GM06990 (cell line): ENCODE measurements at places on chromosomes 11 and 22.

DNA sequence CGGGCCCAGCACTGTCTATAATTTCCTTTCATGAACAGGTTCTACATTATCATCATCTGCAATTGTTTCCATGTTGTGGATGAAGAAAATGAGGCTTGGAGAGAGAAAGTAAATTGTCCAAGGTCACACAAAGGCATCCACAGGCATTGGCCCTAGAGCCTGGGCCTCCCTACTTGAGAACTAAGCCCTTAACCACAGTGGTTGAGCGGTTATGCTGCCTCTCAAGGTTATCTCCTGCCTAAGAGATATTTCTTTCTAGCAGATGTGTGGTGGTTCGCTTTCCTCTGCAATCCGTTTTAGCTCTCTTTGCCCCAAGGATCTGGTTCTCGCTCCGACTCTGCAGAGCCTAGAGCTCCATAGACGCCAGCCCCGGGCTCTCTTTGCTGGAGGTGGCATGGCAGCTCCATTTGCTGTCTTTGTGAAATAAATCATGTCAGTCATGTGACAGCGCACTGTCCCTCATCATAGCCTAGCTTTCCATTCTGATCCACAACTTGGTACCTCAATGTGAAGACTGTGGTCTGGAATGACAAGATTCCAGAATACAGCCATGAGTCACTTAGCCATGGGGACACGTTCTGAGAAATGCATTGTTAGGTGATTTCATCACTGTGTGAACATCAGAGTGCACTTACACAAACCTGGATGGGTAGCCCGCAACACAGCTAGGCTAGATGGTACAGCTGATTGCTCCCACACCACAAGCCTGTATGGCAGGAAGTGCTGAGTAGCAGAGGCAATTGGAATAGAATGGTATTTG lies 27.2 kb downstream of the RPS6KA4 start:
- no peak for DNase-seq

DNA sequence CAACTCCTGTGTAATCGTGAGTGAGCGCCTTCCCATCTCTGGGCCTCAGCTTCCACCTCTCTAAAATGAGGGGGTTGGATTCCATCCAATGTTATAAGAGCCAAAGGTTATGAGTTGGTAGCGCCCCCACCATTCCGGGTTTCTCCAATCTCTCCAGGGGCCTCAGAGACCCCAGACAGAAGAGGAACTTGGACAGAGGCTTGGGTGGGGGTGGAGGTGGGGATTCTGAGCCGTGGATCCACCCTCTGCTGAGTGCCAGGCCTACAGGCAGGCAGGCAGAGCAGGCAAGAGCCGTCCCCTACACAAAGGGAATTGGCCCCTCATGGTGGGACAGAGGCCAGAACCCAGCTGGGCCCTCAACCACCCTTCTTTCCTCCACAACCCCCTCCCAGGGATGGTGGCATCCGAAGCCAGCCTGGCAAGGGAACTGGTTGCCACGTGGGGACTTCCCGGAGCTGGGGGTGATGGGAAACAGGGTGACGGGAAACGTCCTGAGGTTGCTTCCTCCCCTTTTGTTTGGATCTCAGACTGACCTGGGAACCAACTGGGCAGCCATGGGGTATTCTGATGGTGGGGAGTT lies 31.8 kb downstream of the TXN2 start:
- DNase-seq, result no peak

DNA sequence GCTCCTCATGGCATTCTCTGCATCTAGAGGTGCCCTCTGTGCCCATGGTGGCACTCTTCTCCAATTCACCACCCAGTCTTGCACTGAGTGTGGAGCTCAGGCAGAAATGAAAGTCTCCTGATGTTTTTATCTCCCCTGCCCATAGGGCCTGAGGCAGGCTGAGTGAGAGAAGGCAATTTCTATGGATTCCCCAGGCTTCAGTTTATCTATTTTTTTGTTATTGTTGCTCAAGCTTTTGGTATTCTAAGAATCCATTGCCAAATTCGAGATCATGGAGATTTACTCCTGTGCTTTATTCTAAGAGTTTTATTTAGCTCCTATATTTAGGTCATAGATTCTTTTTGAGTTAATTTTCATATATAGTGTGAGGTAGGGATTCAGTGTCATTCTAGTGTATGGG lies 40.7 kb downstream of the TSPAN18 start:
- no peak for DNase-seq

- peak; percentile 25 for DNase-seq
Observed at GRCh38 chr11:34302046-34302921, 55.5 kb downstream of the ABTB2 start.

- no peak for DNase-seq
Observed at GRCh38 chr11:9066433-9066925, 24.9 kb downstream of the SCUBE2 start.

DNA sequence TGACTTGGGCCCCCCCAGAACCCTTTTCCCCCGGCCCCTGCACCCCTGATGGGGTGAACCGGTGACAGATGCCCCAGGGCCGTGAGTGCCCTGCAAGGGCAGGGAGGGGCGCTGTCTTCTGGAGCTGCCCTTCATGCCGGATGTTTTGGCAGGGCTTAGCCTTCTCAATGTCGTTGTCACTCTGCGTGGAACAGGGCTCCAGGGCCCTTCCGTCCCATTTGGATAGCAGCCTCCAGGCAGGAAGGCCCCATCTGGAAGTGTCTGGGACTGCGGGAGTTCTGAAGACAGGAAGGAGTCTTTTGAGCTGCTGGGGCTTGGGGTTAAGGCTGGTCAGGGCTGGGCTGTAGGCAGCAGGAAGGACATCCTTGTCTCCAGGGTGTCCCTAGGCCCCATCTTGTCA lies 4.6 kb downstream of the FRMD8 start:
- no peak for DNase-seq

- DNase-seq, result no peak
Observed at GRCh38 chr11:77547863-77548551, 41.7 kb upstream of the AQP11 start.

- DNase-seq, result no peak
Observed at GRCh38 chr22:30087611-30088010, 7.3 kb downstream of the HORMAD2 start.

DNA sequence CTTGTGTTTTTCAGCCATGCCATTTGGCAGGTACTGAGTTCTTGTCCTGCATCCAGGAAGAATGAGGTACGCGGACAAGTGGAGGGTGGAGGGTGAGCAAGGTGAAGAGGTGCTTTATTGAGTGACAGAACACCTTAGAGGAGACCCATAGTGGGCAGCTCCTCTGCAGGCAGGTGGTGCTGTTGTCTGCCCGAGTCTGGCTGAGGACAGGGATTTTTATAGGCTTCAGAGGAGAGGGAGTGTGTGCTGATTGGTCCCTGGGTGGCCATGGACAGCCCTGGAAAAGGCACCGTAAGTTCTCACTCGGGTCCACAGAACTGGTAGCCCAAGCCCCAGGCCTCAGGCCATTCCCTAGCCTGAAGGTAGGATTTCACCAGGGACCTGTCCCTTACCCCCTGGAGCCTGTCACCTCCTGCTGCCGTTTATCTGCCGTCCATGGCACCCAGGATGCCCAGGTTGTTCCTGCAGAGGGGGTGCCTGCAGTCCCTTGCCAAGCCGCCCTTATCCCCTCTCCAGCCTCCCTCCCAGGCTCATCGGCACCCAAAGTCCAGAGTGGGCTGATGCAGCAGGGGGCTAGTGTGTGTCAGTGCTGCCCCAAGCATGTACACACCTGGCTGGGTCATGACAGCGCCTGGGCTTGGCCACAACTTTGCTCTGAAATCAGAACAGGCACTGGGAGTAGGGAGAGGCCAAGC lies 213.6 kb downstream of the LRRC4C start:
- no peak for DNase-seq

DNA sequence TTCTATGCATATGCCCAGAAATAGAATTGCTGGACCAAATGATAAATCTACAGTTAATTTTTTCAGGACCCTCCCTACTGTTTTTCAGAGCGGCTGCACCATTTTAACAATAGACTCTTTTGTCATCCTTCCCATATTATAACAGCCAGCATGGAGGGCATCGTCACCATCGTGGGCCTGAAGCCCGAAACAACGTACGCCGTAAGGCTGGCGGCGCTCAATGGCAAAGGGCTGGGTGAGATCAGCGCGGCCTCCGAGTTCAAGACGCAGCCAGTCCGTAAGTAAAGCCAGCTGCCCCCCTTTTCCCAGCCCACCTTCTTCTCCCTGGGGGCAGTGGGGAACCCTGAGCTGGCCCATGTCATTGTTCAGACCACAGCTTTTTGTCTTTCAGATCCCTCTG lies 79.5 kb upstream of the TTC12 start:
- no peak for DNase-seq

GRCh38 chr11:111541254-111542061 lies 938 bp downstream of the LAYN start:
- DNase-seq, result no peak

GRCh38 chr11:130211781-130212401 lies 52.3 kb downstream of the ST14 start:
- no peak for DNase-seq

GRCh38 chr11:120482149-120482548 lies 29.4 kb upstream of the GRIK4 start:
- no peak for DNase-seq

- DNase-seq, result no peak
Observed at GRCh38 chr22:32076761-32077084, 33.7 kb downstream of the SLC5A1 start.

DNA sequence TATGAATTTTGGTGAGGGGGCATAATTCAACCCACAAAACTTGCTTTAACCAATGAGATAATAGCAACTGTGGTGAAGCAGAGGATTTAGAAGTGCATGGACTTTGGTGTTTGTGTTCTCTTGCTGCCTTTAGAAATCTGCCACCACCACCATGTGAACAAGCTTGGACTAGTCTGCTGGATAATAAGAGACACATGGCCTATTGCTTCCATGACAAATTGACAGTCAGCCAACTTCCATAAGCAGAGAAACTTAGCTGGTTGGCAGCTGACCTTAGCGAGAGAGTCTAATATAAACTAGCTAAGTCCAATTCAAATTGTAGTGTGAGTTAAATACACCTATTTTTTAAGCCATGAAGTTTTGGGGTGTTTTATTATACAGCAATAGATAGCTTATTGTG lies 482.1 kb upstream of the ANO5 start:
- no peak for DNase-seq

GRCh38 chr11:115458877-115459276 lies 45.3 kb downstream of the CADM1 start:
- DNase-seq, result no peak

- no peak for DNase-seq
Observed at GRCh38 chr22:39315389-39315788, 4.0 kb downstream of the RPL3 start.

- DNase-seq, result no peak
Observed at GRCh38 chr22:46025973-46026898, 49.3 kb upstream of the WNT7B start.

- DNase-seq, result no peak
Observed at GRCh38 chr11:99019696-99020095, 1.1 kb upstream of the CNTN5 start.

DNA sequence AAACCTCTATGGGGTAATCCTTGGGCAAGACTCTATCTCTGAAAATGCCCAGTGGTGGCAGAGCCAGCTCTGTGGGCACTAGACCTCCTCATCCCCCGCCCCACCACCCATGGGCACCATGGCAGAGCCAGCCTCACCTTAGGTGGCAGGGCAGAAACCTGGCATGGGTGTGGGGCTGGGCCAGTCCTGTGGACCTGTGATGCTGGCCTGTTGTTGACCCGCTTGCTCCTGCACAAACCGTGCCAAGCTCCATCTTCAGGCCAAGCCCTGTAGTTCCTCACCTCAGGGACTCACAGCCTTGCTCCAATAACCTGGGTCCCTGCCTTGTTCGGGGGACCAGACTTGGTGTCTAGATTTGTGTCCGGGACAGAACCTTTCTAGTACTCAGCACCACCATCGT lies 8.9 kb upstream of the SERPINH1 start:
- DNase-seq, result no peak

DNA sequence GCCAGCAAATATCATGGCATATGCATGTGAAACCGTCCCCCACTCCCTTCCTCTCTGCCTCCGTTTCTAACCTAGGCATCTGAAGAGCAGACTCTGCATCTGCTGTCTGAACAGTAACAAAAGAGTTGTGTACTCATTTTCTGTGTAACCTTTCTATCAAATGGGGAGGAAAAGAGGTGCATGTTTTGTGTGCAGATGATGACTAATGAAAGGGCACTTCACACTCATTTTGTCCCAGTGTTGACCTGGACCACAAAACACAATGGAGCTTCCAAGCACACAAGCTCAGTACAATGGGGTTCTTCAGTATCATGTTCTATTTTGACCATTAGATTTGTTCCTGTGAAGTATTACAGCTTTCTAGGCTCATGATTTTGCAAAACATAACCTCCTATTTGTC lies 13.0 kb downstream of the JHY start:
- DNase-seq, result no peak

GRCh38 chr11:60905047-60905446 lies 1.3 kb downstream of the PRPF19 start:
- DNase-seq, result no peak

DNA sequence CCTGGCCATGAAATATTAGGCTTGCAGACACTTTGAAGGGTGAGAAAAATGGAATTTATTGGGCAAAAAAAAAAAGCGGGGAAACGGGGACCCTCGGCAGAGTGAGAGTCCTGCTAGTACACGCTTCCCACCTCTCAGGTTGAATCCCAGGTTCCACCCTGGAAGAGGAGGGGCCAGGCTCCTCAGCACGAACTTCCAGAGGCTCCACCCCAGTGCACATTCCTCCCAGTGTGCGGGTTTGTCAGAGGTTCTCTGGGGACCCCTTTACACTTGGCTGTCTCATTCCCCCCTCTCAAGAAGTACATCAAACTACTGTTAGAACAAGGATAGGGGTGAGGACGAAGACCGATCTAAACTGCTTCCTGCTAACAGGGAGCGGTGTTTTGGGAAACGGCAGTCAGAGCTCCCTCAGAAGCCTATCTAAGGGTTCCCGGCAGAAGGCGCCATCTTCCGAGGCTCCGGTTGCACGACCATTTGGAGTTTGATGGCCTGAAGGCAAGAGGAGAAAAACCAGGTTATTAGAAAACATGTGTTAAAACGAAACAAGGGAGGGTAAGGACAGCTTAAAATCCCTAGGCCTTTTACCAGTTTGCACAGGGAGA lies 27.5 kb downstream of the FOLR3 start:
- no peak for DNase-seq

- no peak for DNase-seq
Observed at GRCh38 chr11:74147199-74147929, 23.4 kb downstream of the C2CD3 start.
